ENCODE measurements at places on chromosomes 2 and 18. TPM values are rescaled to one million over a fixed set of nuclear protein-coding genes. Genes with fewer than 3 reads are reported as not detected.

SP100 gene
- total RNA-seq: 69.8 TPM

SLC9A4 gene
- total RNA-seq: 0.24 TPM

RBM44 gene
- 2.2 TPM for total RNA-seq

UCN gene
- total RNA-seq: 3.9 TPM

RGPD4 gene
- 0.08 TPM for total RNA-seq

CXCR1 gene
- 1.0 TPM for total RNA-seq

TBR1 gene
- total RNA-seq: not detected

ANKRD30B gene
- not detected for total RNA-seq

RNF103 gene
- total RNA-seq: 48.8 TPM

STK36 gene
- 22.6 TPM for total RNA-seq

- DNase-seq: no peak
These were observed 129.8 kb downstream of the BCL2L11 start for GRCh38 chr2:111250448-111251030.

- DNase-seq: no peak
These were observed 353.2 kb upstream of the CWC22 start for GRCh38 chr2:180360283-180360618.

GRCh38 chr2:46703588-46703987, 212.0 kb downstream of the MCFD2 start:
- DNase-seq: no peak

GRCh38 chr2:159124441-159124911, 156.0 kb downstream of the TANC1 start:
- no peak for DNase-seq

DNA sequence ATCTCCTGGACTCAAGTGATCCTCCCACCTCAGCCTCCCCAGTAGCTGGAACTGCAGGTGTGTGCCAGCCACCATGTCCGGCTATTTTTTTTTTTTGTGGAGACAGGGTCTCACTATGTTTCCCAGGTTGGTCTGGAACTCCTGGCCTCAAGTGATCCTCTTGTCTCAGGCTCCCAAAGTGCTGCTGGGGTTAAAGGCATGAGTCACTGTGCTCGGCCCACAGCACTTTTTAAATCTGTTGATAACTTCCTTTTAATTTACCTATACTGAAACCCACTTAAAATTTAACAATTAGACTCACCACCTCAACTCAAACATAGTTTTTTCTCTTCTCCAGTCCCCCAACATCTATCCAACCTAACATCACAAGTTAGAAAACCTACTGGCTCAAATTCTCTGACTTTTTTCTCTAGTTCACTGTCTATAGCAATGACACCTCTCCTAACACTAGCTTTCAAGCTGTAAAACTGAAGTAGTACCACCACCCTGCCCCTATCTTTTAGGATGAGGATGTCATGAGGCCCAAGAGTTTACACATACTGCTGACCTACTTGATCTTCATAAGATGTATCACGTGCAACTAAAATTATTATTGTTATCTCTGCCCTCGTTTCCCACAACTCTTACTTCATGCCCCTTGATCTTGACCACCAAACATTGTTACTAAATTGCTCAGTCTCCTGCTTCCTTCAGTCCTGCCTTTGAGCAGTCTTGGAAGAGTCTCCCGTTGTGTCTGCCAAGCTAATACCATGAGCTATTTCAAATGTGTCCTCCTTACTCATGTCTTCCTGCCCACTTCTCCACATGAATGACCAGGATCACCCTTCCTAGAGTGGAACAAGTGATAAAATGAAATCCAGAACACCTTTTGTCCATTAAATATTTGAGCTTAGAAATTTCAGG, 142.3 kb upstream of the ZFP36L2 start:
- no peak for DNase-seq

GRCh38 chr18:69518989-69519388, 118.3 kb downstream of the DOK6 start:
- DNase-seq: no peak

DNA sequence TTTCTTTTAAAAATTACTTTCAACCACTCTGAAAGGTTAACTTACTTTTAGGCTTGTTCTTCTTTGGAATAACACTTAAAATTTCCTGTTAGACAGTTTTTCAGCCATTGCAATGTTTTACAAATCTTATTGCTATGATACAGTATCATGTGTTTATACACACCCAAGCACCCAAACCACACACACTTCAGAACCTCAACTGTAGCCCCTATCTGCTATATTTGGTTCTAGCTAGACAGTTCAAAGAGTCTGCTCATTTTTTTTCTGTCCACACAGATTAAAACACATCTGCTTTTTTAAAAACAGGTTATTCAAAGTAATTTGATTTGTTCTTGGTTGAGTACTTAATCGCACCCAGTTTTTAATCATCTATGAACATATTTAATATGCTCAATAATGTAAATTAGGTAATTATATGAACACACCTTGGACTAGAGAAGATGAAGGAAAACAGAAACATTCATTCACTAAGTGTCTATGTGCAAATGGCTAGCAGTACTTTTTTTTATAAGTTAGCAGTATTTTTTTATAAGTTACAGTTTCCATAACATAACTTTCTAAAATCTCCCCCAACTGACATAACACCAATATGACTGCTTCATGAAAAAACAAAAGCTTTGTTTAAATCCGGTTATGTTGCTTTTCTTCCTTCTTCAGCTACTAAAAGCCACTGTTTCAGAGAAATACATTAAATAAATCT, 17.6 kb downstream of the FBXO11 start:
- no peak for DNase-seq

DNA sequence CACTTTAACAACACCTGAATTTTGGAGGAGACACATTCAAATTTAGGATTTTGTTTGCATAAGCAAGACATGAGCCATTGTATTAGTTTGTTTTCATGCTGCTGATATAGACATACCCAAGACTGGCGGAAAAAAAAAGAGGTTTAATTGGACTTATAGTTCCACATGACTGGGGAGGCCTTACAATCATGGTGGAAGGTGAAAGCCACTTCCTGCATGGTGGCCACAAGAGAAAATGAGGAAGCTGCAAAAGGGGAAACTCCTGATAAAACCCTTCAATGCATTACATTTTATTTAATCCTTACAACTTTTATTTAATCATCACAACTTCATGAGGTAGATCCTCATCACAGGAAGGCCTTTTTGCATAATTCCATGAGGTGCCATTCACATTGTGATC, 242.0 kb upstream of the STON1 start:
- no peak for DNase-seq

- no peak for DNase-seq
These were observed 81.0 kb downstream of the SP3 start for GRCh38 chr2:173884025-173884802.

- DNase-seq: no peak
These were observed 336.5 kb downstream of the DCDC2C start for GRCh38 chr2:4039896-4040295.

- no peak for DNase-seq
These were observed 167.3 kb upstream of the SKOR2 start for GRCh38 chr18:47418746-47419145.

- no peak for DNase-seq
These were observed 858 bp downstream of the TP53I3 start for GRCh38 chr2:24083567-24084385.

DNA sequence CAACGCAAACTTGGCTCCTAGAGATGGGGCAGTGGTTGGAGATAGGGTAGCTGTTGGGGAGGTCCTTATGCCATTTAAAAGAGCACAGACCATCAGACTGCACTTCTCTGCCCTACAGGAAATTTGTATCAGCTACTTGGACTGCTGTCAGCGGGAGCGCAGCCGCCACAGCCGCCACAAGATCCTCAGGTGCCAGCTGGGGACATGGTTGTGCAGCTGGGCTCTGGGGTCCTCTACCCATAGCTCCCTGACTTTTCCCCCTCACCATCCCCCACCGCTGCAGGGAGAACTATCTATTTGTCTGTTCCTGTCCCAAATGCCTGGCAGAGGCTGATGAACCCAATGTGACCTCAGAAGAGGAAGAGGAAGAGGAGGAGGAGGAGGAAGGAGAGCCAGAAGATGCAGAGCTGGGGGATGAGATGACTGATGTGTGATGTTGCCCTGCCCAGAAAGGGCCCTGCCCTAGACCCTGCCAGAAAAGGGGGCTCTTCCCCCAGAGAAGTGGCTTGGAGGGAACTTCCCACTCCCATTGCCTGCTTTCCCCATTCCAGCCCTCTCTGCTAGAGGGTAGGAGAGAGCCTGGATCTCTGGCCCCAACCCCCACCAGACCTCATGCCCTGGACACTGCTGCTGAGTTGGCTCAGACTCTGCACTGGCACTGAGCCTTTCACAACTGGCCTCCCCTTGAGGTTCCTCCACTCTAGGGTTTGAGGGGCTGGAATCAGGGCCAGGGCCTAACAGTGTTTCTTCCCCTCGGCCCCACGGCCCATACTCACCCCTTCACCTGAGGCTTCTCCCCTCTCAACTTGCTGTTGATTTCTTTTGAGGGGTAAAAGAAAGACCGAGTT, 7.3 kb downstream of the PRADC1 start:
- DNase-seq: no peak

DNA sequence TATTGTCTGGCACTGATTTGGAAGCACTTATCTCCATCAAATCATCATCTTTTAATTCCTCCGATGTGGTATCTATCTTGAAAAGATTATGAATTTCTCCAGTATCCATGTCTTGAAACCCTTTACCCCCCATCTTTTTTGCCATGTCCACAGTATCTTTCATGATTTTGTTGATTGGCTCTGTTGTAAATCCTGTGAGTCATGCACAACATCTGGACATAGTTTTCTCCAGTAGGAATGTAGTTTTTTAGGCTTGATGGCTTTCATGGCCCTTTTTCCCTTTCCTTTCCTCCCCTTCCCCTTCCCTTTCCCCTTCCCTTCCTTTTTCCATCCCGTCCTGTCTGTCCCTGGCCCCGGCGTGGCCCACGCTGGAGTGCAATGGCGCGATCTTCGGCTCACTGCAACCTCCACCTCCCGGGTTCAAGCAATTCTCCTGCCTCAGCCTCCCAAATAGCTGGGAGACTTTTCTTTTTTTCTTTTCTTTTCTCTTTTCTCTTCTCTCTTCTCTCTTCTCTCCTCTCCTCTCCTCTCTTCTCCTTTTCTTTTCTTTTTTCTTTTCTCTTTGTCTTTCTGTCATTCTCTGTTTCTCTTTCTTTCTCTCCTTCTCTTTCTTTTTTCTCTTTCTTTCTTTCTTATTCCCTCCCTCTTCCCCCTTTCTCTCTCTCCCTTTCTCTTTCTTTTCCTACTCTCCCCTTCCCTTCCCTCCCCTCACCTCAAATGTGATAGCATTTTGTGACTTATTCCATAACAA, 18.4 kb upstream of the ZNF638 start:
- DNase-seq: no peak

- DNase-seq: no peak
These were observed 3.9 kb downstream of the KCNK3 start for GRCh38 chr2:26696351-26696816.

GRCh38 chr2:85497944-85498630, 40.9 kb upstream of the MAT2A start:
- no peak for DNase-seq

DNA sequence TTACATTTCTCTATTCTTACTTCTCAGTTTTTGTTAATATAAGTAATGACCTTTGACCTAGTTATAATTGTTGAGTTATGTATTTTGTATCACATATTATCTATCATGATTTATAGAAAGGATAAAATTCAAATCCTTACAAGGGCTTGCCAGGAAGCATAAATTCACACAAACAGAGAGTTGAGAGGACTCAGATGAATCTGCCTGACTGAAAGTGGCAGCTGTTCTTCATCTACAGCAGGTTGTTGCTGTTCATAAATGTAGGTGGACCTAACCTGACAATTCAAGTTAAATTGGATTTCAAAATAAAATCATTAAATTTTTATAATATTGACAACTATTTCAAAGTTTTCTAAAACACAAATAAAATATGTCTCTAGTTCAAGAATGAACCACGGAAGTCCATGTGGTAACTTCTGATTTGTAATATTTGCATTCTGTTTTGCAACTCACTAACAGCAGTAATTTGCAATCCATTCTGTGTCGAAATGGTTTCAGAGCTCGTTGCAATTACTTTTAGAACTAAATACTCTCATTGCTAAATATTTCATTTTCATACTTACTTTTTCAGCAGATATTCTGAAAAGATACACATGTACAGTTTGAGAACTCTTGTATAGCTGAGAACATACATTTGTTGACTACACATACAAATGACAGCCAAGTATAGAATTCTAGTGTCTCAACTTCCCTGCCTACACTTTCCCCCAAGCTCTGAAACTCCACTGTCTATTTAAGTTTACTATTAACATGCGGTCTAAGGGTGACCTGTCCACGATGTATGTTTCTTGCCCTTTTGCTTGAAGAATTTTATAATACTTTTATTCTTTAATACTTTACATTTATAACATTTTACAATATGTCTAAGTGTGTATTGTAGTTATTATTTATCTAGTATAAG, 25.7 kb downstream of the SCN7A start:
- no peak for DNase-seq

DNA sequence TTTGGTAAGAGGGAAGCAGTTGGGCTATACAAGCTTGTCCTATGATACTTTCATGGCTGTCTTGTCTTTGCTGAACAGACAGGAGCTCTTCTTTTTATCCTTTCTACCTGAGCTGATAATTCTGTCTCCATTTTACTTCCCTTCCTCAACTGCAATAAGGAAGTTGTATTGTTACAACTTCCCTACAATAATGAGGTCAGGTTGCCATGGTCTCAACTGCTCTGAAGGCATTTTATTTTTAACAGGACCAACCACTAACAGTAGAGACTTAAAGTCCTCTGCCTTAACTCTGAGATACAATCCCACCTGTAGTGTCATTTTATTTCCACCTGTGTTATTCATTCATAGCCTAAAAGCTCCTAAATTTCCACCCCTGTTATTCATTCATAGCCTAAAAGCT, 118.6 kb upstream of the PGAP1 start:
- DNase-seq: no peak

GRCh38 chr2:135320465-135321355, 210.3 kb downstream of the ZRANB3 start:
- no peak for DNase-seq

DNA sequence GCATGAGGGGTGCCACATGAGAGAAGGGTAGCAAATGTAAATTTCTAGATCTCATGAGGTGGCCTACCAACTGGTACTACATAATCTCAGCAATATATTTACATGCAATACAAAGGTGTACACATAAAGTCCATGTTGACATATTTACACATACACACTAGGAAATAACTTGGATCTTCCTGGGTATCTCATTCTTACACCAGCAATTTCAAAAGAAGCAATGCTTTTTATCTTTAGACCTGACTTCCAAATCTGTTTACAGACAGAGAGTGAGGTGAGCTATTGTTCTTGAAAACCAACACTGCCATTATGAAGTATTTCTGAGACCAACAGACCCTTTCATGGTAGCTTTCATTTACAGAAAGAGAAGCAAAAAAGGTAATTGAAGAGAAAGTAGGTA, 184.2 kb downstream of the ERBB4 start:
- no peak for DNase-seq

- peak; percentile 89 for DNase-seq
These were observed 515 bp upstream of the PLEKHB2 start for GRCh38 chr2:131104487-131105155.

GRCh38 chr2:31107591-31108300, 30.5 kb downstream of the GALNT14 start:
- DNase-seq: no peak

GRCh38 chr2:36165132-36165531, 190.4 kb upstream of the CRIM1 start:
- no peak for DNase-seq

GRCh38 chr2:218257390-218257981, 3.3 kb upstream of the GPBAR1 start:
- DNase-seq: peak; percentile 64

Data from suprapubic skin (tissue), 4 donors.